ENCODE measurements at places on chromosomes 6 and 20.

DNA sequence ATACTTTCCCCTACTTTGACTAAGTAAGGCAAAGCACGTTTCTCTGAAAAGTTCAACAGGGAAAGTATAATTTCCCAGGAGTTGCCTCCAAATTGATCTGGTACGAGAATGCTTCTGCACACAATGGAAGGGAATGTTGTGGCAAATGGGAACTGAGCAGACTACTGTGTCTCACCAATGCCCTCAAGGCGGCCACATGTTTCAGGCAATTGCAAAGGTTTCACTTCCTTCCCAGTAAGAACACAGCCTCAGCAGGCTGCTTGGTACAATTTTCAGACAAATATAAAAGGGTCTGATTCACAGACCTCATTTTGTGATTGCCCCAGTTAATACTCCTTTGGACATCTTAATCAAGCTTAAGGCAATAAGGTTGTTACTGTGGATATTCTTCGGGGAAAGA is 71.2 kb downstream of the KIAA0319 start:
- peak; percentile 6 for DNase-seq
- H3K36me3 ChIP-seq = peaks cover 5% of the 10 kb centered on the region
- H3K4me3 ChIP-seq = no peak overlapping the region
- H3K4me1 ChIP-seq = no peaks in the 10 kb centered on the region

DNA sequence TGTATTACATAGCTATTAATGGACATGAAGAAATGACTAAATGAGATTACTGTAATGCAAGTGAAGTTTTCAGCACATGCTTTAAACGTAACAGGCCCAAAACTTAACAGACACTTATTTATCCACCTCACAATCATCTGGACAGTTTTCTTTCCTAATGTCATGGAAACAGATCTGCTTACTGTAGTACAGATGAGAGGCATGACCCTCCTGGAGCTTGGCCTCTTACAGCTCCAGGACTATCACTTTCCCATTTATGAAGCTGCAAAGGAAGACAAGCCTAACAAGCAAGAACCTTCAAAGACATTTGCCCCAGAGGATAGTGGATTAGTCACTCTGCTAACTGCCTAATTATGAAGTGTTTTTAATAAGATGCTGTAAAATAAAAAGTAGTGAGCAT is 419.3 kb downstream of the PHF3 start:
- no peaks in the 10 kb centered on the region for H3K36me3 ChIP-seq
- no peaks in the 10 kb centered on the region for H3K27me3 ChIP-seq
- DNase-seq = no peak
- no peak overlapping the region for H3K4me3 ChIP-seq
- H3K4me1 ChIP-seq = no peaks in the 10 kb centered on the region

- no peaks in the 10 kb centered on the region for H3K36me3 ChIP-seq
- no peaks in the 10 kb centered on the region for H3K27me3 ChIP-seq
- no peak overlapping the region for H3K27ac ChIP-seq
- no peak overlapping the region for H3K4me3 ChIP-seq
- peak; percentile 56 for DNase-seq
- no peaks in the 10 kb centered on the region for H3K4me1 ChIP-seq
Measured at GRCh38 chr6:125310994-125311649, 9.4 kb upstream of the HDDC2 start.

GRCh38 chr6:14635195-14635594 is 517.6 kb downstream of the CD83 start:
- no peak for DNase-seq
- H3K36me3 ChIP-seq = no peaks in the 10 kb centered on the region
- H3K27ac ChIP-seq = no peak overlapping the region
- H3K27me3 ChIP-seq = peaks cover 3% of the 10 kb centered on the region
- no peak overlapping the region for H3K4me3 ChIP-seq

GRCh38 chr6:165618241-165618640 is 44.8 kb downstream of the PDE10A start:
- H3K4me3 ChIP-seq = no peak overlapping the region
- no peaks in the 10 kb centered on the region for H3K36me3 ChIP-seq
- H3K4me1 ChIP-seq = no peaks in the 10 kb centered on the region

DNA sequence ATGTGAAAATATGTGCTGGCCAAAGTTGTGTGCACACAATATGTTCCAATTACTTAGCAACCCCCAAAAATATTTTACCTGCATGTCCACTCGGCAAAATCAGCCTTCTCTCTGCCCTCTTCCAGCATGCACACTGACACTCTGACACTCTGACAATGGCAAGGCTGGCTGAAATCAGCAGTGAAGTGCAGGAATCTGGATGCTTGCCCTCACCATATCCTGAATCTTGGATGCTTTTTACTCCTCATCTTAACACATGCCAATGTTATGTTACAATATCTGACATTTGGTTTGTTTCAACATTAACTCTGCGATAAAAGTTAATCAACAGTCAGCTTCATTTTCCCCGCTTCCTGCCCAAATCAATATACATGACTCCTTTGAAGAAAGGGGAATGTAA is 203.2 kb downstream of the COL9A1 start:
- H3K27me3 ChIP-seq = no peaks in the 10 kb centered on the region
- no peaks in the 10 kb centered on the region for H3K4me1 ChIP-seq
- no peaks in the 10 kb centered on the region for H3K36me3 ChIP-seq
- no peak for DNase-seq
- H3K4me3 ChIP-seq = no peak overlapping the region

DNA sequence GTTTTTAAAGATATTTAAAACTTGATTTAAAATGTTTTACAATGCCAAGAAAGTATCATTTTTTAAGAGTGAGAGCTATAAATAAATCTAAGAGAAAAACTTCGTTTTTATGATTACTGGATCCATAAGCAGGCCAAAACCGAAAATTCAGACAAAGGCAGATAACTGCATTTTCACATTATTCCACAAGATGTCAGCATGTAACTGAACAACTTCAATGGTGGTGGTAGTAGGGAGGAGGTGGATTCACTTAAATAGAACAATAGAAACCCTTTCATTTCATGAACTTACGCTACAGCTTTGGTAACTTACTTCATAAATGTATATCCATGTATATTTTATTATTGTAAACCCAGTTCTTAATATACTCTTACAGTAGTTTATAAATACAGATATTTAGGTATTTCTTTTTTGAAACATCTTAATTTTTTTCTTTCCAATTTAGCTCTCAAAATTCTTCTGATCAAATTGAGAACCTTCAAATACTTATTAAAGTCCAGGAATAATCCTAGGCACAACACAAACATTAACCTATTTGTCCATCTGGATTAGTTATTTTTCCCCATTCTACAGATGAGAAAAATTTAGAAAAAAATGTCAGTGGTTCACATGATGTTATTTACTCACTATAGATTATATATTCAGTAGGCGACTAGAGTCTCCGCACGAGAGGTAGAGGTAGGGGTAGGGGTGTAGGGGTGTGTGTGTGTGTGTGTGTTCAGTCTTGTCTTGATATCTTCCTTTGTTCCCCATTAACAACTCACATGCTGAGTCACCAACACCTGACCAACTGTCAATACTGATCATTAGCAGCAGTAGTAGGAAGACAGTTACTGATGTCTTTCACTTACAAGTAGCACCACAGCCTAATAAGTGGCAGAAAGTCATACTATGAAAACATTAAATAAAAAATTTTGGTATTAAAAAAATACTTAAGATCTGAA is 111.5 kb downstream of the ARHGAP18 start:
- H3K4me1 ChIP-seq = no peaks in the 10 kb centered on the region
- DNase-seq = peak; percentile 93
- H3K4me3 ChIP-seq = no peak overlapping the region
- no peak overlapping the region for H3K27ac ChIP-seq
- no peaks in the 10 kb centered on the region for H3K36me3 ChIP-seq

- DNase-seq = no peak
- H3K27ac ChIP-seq = no peak overlapping the region
- H3K36me3 ChIP-seq = no peaks in the 10 kb centered on the region
- no peak overlapping the region for H3K4me3 ChIP-seq
- H3K27me3 ChIP-seq = no peaks in the 10 kb centered on the region
- peaks cover 4% of the 10 kb centered on the region for H3K4me1 ChIP-seq
Measured at GRCh38 chr6:151763303-151763702, 44.2 kb upstream of the ESR1 start.

- no peaks in the 10 kb centered on the region for H3K4me1 ChIP-seq
- no peak overlapping the region for H3K27ac ChIP-seq
- no peaks in the 10 kb centered on the region for H3K36me3 ChIP-seq
- no peak for DNase-seq
- H3K4me3 ChIP-seq = no peak overlapping the region
Measured at GRCh38 chr6:116099036-116099435, 1.6 kb upstream of the NT5DC1 start.

- no peak overlapping the region for H3K27ac ChIP-seq
- no peaks in the 10 kb centered on the region for H3K36me3 ChIP-seq
- H3K4me3 ChIP-seq = no peak overlapping the region
- no peaks in the 10 kb centered on the region for H3K4me1 ChIP-seq
- H3K27me3 ChIP-seq = no peaks in the 10 kb centered on the region
Measured at GRCh38 chr6:41271901-41272395, 14.5 kb downstream of the TREM1 start.

GRCh38 chr6:126041516-126041915 is 55.2 kb downstream of the TRMT11 start:
- no peaks in the 10 kb centered on the region for H3K27me3 ChIP-seq
- no peak for DNase-seq
- no peaks in the 10 kb centered on the region for H3K4me1 ChIP-seq
- H3K27ac ChIP-seq = no peak overlapping the region
- H3K36me3 ChIP-seq = no peaks in the 10 kb centered on the region

DNA sequence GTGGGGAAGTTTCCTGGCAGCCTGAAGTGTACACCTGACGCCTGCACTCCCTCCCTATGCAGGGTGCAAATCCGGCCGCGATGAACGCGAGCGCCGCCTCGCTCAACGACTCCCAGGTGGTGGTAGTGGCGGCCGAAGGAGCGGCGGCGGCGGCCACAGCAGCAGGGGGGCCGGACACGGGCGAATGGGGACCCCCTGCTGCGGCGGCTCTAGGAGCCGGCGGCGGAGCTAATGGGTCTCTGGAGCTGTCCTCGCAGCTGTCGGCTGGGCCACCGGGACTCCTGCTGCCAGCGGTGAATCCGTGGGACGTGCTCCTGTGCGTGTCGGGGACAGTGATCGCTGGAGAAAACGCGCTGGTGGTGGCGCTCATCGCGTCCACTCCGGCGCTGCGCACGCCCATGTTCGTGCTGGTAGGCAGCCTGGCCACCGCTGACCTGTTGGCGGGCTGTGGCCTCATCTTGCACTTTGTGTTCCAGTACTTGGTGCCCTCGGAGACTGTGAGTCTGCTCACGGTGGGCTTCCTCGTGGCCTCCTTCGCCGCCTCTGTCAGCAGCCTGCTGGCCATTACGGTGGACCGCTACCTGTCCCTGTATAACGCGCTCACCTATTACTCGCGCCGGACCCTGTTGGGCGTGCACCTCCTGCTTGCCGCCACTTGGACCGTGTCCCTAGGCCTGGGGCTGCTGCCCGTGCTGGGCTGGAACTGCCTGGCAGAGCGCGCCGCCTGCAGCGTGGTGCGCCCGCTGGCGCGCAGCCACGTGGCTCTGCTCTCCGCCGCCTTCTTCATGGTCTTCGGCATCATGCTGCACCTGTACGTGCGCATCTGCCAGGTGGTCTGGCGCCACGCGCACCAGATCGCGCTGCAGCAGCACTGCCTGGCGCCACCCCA is 1.2 kb downstream of the GPR6 start:
- no peak for DNase-seq
- peaks cover 25% of the 10 kb centered on the region for H3K27me3 ChIP-seq
- H3K27ac ChIP-seq = no peak overlapping the region
- no peak overlapping the region for H3K4me3 ChIP-seq
- H3K4me1 ChIP-seq = peaks cover 24% of the 10 kb centered on the region

GRCh38 chr6:159996087-159996622 is 27.3 kb downstream of the IGF2R start:
- H3K27me3 ChIP-seq = no peaks in the 10 kb centered on the region
- DNase-seq = no peak
- H3K36me3 ChIP-seq = no peaks in the 10 kb centered on the region
- H3K4me3 ChIP-seq = no peak overlapping the region
- no peaks in the 10 kb centered on the region for H3K4me1 ChIP-seq
- no peak overlapping the region for H3K27ac ChIP-seq

DNA sequence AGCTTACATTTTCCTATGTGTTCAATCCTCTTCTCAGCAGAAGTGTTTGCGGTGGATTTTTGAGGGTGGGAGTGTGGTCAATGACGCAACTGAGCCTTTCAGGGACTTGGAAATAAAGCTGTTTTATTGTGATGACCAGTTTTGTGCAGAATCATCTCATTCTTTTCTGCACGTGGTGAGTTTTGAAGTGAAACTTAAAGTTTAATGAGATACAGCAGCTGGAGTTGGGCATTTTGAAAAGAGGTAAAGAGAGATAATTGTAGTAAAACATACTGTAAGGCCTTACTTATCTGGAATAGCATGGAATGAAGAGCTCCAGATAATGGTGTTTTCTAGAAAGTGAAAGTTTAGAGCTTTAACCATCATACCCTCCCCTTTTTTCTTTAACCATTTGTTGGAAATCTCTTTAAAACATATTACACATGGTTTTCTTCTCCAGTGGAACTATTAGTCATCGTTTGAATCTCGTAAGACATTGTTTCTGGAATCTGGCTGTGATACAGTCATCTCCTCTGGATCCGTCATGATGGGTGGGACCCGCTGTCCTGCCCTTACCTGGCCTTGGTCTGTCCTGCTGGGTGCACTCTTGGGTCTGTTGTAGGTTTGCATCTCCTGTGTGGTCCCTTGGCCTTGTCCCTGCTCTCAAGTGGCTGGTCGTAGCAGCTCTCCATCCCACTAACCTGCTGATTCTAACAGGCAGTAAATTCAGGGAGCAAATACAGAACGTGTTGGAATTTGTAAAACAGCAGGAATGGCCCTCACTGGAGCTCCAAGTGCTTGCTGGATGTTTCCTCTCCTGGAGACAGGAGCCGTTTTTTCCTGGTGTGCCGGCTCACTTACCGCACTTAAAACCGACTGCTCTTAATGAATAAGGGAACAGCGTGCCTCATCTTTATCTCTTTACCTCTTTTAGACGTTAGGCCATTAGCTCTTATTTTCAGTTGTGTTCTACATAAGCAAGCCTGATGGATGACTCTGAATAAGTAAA is 29.8 kb downstream of the UST start:
- H3K27ac ChIP-seq = no peak overlapping the region
- no peaks in the 10 kb centered on the region for H3K27me3 ChIP-seq
- DNase-seq = no peak
- H3K36me3 ChIP-seq = no peaks in the 10 kb centered on the region
- H3K4me3 ChIP-seq = no peak overlapping the region
- H3K4me1 ChIP-seq = peaks cover 4% of the 10 kb centered on the region

GRCh38 chr6:39585641-39586040 is 139.6 kb downstream of the KIF6 start:
- H3K36me3 ChIP-seq = no peaks in the 10 kb centered on the region
- no peak overlapping the region for H3K27ac ChIP-seq
- DNase-seq = no peak
- no peaks in the 10 kb centered on the region for H3K27me3 ChIP-seq

GRCh38 chr20:57688864-57689263 is 21.0 kb downstream of the PMEPA1 start:
- no peaks in the 10 kb centered on the region for H3K27me3 ChIP-seq
- H3K4me3 ChIP-seq = no peak overlapping the region
- peaks cover 12% of the 10 kb centered on the region for H3K36me3 ChIP-seq
- peaks cover 87% of the 10 kb centered on the region for H3K4me1 ChIP-seq
- no peak overlapping the region for H3K27ac ChIP-seq

GRCh38 chr6:132132422-132132821 is 181.2 kb upstream of the CCN2 start:
- H3K4me1 ChIP-seq = peaks cover 7% of the 10 kb centered on the region
- H3K36me3 ChIP-seq = no peaks in the 10 kb centered on the region
- H3K27ac ChIP-seq = peak overlapping the region; percentile 70
- no peak for DNase-seq
- H3K27me3 ChIP-seq = no peaks in the 10 kb centered on the region

- H3K4me3 ChIP-seq = no peak overlapping the region
- peaks cover 55% of the 10 kb centered on the region for H3K36me3 ChIP-seq
- H3K4me1 ChIP-seq = peaks cover 9% of the 10 kb centered on the region
- H3K27me3 ChIP-seq = no peaks in the 10 kb centered on the region
- no peak overlapping the region for H3K27ac ChIP-seq
Measured at GRCh38 chr20:63890616-63891015, 4.3 kb upstream of the DNAJC5 start.

All from spinal cord (tissue), 10 donors.